ENCODE measurements at places on chromosomes 11 and 22.

DNA sequence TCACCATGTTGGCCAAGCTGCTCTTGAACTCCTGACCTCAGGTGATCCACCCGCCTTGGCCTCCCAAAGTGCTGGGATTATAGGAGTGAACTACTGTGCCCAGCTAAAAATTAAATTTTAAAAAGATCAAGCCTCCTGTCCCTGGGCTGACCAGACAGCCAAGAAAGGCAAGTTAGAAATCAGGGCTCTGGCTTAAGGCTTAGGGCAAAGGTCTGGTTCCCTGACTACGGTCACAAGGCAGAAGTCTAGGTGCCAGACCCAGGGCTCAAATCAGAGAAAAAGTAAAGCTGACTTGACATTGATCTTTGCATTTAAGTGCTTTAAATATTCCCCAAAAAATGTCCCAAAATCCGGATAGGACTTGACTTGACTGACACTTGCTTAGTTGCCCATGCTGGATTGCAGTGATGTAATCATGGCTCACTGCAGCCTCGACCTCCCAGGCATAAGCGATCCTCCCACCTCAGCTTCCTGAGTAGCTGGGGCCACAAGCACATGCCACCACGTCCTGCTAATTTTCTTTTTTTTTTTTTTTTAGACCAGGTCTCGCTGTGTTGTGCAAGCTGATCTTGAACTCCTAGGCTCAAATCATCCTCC is 17.3 kb upstream of the CRKL start:
- DNase-seq = no peak

DNA sequence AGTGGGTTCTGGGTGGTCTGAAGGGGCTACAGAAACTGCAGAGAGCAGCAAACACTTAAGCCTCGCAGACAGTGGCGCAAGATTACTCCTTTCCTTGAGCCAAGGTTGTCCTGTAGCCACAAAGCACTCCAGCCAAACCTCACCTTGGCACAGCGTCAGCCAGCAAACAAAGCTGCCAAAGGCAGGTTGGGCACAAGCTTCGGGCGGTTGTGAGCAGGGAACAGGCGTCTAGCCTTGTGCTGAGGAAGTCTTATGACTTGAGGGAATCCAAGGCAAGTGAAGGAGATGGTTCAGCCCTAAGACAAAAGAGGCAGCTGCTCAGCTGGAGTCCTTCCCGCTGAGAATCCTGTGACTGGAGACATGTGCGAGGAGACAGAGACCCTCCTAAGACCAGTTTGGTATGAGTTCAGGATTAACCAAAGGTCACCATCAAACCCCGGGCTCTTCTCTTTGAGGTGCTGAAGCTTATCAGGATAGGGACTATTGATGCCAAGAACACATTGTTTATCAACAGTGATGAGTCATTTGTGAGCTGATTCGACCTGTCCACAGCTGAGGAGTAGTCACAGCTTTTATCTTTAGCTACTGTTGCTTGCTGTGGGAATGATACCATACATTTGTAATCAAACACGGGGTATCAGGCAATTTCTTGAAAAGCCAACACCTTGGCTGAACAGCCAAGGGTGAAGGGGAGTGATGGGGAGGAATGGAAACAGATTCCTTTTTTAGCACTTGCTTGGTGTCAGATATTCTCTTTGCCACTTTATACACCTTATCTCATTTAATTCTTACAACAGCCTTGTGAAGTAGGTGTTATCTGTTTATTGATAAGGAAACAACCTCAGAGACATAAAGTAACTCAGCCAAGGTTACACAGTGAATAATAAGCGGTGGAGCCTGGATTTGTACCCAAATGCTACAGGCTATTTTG is 4.6 kb downstream of the ADM start:
- DNase-seq = peak; percentile 83

GRCh38 chr11:112871909-112872500 is 89.2 kb upstream of the NCAM1 start:
- DNase-seq = no peak

- peak; percentile 25 for DNase-seq
These were observed 60.7 kb downstream of the TTC17 start for GRCh38 chr11:43419460-43419859.

DNA sequence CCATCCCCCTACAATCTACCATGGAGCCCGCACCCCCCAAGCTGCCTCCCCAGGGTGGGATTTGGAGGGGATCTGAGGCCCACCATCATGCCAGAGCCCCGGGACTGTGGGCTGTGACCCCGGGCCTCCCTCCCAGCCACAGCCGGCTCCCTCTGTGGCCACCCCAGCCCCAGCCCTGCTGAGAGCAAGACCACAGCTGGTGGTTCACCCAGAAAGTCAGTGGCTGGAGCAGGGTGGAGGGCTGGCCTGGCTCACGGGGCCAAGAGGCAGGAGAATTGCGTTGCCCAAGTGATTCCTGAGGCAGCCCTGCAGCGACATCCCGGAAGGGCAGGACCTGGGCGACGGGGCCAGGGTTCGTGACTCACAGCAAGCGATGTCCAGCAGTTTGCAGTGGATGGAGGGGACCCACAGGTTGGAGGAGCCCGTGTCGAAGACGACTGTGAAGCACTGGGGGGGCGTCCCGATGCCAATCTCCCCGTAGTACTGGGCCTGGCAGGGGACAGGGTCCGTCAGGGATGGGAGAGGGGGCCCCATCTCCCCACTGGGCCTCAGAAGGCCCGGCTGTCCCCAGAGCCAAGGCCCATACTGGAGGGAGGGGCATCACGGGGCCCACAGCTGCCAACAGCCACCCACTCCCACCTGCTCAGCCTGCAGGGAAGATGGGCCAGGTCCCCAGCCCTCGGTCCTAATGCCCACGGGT is 4.4 kb downstream of the CTSD start:
- no peak for DNase-seq

GRCh38 chr11:131418189-131418588 is 47.8 kb downstream of the NTM start:
- no peak for DNase-seq

- no peak for DNase-seq
These were observed 12.1 kb upstream of the SF1 start for GRCh38 chr11:64790205-64791095.

DNA sequence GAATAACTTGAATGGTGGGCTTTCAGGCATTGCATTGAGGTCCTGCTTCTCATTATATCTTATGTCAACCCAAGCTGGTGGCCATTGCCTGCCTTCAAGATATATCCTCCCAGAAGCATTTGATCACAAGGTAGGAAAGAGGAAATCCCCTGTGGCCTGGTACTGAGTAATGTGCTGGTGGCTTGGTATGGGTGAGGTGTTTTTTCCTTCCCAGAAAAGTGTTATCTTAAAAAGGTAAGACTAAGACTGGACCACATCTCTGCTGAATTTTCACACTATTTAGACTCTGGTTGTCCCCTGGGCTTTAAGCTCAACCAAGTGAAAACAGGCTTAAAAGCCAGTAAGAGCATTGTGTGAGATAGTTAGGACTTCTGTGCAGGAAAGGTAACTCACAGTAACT is 3.7 kb downstream of the INSC start:
- no peak for DNase-seq

- DNase-seq = peak; percentile 55
These were observed 11.5 kb downstream of the P2RX3 start for GRCh38 chr11:57349491-57350274.

DNA sequence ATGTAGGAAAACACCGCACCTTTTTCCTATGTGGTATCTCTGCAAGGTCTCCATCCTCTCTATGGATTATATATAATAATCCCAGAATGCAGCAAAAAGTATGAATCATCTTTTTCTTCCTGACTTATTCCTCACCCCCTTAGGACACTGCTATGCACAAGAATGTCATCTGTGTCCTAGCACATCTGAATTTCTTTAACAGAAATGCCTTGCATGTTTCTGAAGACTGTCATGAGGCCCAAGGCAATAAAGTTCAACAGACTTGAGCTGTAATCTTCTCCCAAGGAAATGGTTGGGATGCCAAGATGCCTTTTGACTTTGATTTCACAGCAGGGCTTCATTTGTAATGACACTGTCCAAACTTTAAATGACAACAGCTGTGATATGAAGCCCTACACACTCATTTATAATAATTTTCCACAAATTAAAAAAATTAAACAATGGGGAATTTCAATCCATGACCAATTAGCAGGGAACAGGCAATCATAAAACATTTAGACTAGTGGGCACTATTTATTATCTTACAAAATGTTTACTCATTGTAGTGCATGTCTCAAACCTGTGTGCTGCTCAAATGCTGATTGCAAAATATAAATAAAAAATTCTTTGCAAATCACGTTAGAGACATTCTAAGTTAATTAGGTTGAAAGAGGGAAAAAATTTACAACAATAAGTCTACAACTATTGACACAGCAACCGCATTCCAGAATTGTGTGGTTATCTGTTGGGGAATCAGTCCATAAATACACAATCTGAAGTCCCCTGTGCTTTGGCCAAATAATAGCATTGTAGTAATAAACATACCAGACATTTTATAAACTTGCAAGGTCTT is 242.3 kb downstream of the SWAP70 start:
- DNase-seq = peak; percentile 69

DNA sequence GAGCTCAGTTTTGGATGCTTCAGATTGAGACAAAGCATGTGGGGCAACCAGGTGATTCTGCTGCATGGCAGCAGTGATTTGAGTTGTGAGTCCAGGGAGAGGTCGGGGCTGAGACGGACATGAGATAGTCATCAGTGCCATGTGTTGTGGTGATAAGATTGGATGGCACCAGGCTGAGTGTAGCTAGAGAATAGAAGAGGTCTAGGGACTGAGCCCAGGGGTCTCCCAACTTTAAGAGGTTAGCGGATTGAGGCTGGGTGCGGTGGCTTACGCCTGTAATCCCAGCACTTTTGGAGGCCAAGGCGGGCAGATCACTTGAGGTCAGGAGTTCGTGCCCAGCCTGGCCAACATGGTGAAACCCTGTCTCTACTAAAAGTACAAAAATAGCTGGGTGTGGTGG is 6.3 kb upstream of the CTSD start:
- DNase-seq = no peak

DNA sequence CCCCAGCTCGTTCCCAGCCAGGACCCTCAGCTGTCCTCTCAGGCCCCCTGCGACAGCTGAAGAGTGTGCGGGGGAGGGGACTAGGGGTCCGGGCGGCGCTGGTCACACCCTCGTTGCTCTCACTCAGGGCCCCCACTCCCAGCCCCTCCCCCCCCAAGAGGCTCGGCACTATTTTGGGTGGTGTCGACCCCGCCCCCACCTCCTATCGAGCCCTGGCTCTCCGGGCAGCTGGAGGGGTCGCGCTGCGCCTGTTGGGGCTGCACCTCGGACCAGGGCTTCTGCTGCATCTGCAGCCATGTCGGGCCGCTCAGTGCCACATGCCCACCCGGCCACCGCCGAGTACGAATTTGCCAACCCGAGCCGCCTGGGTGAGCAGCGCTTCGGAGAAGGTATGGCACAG is at the start of gene HSPB2:
Gene HSPB2 (plus strand): TSS at position 200 of the 400 bp plus-strand sequence. CDS start 96 bp downstream, at position 296.
- DNase-seq = no peak

GRCh38 chr11:33880979-33881378 is 10.9 kb downstream of the LMO2 start:
- no peak for DNase-seq

GRCh38 chr11:2892967-2893528 is 7.5 kb upstream of the CDKN1C start:
- DNase-seq = no peak

- DNase-seq = no peak
These were observed 81.9 kb upstream of the HMGXB4 start for GRCh38 chr22:35175392-35175791.

GRCh38 chr11:77126861-77127234 is 1.2 kb upstream of the MYO7A start:
- no peak for DNase-seq

GRCh38 chr11:86355256-86355655 is 19.4 kb upstream of the CCDC81 start:
- DNase-seq = no peak

GRCh38 chr11:3121931-3122774 is 43.0 kb downstream of the OSBPL5 start:
- no peak for DNase-seq
